Aorta (tissue), 5 donors: ENCODE measurements at places on chromosomes 11 and 22. TPM values are rescaled to one million over a fixed set of nuclear protein-coding genes. Genes with fewer than 3 reads are reported as not detected.

- peak; percentile 51 for DNase-seq
These were observed 40.0 kb downstream of the TENM4 start for GRCh38 chr11:79400717-79401330.

GRCh38 chr11:131823772-131824171 is 453.4 kb downstream of the NTM start:
- DNase-seq, result no peak

DNA sequence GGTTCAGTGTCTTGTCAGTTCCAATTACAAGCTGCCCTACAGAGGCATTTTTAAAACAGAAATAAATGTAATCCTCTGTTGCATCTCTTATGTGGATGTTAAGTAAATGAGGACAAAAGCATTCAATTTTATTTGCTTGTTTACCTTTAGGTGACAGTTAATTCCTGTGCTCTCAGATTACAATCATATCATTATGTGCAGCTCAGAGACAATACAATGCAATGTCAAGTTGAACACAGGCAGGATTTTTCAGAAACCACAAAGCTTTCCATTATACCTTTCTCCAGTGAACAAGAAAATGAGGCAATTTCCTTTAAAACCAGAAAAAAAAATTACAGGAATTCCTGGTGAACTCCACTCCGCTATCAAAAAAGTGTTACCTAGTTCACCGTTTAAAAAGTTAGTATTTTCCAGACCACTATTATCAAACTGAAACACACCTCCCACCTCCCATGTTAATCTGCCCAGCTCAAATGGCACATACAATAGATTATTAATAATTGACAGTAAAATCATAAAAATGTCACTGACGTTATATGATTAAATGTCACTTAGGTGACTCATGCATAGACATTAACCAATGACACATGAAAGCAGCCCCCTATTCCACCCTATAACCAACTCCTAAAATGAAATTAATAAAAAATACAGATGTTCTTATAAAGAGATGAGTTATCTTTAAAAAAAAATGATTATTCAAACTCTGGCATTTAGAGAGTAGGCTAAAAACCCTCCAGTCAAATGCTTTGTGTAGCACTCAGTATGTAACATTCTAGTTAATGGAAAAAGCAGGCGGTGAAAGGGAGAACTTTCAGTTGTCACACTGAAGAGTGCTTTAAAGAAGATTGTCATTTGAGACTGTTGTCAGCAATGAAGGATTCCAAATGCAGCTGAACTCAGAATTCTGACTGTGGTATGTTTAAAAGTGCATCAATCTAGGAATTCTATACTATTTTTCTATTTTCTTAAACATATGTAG is 98.6 kb downstream of the MUC15 start:
- no peak for DNase-seq

GRCh38 chr22:37358917-37359316 is 68.4 kb downstream of the ELFN2 start:
- DNase-seq, result no peak

- peak; percentile 58 for DNase-seq
These were observed 10.7 kb downstream of the CBX6 start for GRCh38 chr22:38861170-38861876.

DNA sequence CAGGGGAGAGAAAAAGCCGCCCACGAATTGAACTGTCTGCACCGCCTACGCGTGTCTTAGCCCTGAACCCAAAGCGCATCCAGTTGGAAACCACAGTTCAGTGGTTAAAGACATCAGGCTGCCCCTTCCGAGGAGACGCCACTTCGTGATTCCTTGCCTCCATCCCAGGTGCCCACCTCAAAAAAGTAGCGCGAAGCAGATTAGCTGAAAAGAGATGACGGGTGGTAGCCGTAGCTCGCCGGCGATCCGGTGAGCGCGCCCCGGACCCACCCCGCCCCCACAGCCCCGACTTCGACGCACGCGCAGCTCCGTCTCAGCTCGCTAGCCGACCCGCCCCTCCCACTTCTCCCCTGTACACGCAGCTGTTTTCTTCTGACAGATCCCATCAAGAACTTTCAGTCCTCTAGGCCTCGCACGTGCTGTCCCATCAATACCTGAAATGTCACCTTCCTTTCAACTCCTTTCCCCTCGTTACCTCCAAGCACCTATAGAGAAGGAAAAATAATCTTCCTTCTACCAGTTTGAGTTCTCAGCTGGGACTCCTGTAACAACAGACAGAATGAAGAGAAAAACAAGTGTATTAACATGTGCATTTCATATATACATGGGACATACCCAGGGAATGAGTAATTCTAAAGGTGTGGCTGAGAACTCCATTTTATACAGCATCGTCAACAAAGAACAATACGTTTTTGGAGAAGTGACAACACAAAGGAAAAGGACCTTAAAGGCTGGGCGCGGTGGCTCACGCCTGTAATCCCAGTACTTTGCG is 49.5 kb downstream of the OR4D9 start:
- peak; percentile 95 for DNase-seq

GRCh38 chr11:47451990-47452389 is 3.1 kb upstream of the RAPSN start:
- DNase-seq, result no peak

DNA sequence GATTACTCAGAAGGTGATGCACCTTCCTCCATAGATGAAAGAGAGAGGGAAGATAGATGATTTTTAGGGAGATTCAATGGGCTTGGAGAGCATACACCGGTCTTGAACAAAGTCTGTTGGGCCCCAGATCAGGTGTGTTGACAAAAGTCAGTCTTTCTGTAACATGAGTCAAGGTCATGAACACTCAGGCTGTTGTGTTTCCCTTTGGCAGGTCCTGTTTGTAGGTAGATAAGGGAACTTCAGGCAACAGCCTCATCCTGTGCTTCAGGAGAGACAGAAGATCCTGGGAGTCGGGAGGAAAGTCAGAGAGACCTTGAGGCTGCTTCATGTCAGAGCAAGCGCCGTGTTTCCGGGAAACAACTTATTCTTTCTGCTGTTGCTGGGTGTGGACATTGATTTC is 703.1 kb downstream of the BRD1 start:
- DNase-seq, result no peak

DNA sequence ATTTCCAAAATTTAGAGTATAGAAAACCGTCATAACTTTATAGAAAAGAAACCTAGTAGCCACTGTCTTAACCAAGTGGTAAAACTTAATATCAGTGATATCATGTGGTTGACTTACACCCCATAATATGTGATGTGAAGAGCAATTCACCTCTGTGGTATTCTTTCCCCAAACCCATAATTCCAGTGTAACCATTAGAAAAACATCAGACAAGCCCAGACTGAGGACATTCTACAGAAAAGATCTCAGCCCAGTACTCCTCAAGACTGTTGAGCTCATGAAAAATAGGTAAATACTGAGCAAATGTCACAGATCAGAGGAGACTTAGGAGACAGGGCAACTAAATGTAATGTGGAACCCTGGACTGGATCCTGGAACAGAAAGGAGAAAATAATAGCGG is 134.6 kb downstream of the PGR start:
- DNase-seq, result no peak

DNA sequence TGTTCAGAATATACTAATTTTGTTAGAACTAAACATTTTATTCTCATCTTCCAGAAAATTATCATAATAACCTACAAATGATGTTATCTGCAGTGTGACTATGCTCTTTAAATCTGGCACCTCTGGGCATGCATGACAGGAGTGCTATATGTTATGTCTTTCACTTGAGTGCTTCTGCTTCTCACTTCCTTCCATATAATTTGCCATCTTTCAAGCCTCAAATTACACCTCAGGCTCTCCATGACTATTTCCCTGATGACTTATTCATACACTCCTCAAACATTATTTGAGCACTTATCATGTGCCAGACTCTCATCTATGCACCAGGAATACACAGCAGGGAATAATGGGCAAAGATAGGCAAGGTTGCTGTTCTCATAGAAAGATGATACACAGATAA is 219.3 kb upstream of the POU2AF2 start:
- no peak for DNase-seq

DNA sequence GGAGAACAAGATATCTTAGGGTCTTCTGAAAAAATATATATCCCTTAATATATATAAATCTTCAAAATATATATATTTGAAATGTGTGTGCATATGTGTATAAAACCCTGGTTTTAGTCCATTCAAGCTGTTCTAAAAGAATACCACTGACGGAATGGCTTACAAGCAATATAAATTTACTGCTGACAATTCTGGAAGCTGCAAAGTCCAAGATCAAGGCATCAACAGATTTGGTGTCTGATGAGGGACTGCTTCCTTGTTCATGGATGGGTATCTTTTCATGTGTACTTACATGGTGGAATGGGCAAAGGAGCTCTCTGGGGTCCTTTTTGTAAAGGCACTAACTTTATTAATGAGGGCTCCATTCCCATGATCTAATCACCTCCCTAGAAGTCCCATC is 6.8 kb downstream of the NXPE2 start:
- DNase-seq, result no peak

GRCh38 chr11:1152316-1153104 is 5.2 kb upstream of the MUC5AC start:
- DNase-seq, result peak; percentile 73

ART5 gene
- total RNA-seq, result not detected

TRIM49 gene
- total RNA-seq, result not detected

NAALAD2 gene
- total RNA-seq, result 0.42 TPM
